ENCODE measurements at places on chromosomes 7 and 10.

DNA sequence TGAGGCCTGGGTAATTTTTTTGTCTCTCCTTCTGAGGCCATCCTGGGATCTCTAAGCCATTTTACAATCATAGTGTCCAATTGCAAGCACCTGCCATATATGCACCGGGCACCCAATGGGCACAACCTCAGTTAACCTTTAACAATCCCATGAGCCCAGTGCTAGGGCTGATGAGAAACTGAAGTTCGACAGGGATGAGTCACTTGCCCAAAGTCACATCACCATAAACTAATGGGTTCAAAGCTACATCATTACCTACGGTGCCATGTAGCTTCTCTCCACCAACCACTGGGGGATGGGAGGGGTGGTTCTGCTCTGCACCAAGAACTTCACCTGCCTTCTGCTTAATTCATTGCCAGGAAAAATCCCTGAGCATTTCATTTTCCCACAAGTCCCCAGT lies 95.8 kb upstream of the ZNF716 start:
- DNase-seq: no peak

DNA sequence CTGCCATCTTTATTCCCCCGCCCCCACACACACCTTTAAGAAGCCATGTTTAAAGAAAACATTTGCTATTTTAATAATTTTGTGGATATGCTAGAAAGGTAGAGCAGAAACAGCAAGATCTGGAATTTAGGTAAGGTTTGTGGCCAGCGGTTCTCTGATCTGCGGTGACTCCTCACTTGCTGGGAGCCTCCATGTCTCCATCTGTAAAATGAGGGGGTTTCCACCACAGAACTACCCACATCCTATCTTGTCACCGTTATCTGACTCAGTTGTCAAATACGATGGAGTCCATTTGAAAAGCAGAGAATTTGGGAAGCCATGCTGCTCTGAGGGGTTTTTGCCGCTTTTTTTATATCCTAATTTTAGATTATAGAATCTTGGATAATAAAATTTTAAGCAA lies 23.3 kb downstream of the MACC1 start:
- no peak for DNase-seq

- DNase-seq: no peak
Observed at GRCh38 chr7:101527844-101528667, 101.0 kb downstream of the MYL10 start.

DNA sequence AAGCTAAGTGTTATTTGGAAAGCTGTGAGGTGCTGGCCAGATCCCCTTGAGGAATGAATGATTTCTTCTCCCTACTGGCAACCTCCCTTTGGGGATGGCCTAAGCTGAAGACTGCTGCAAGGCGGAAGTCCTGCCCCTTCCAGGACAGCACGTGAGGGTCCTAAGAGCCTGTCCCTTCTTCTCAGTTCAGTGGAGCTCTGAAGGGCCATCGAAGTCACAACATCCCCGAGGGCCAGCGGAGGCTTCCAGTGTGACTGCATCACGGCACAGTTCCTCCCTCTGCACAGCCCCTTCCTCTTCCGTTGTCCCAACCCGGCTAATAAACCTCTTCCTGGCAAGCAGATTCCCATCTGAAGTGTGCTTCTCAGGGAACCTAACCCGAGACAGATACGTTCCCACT lies 43.7 kb downstream of the RNF32 start:
- DNase-seq: no peak

DNA sequence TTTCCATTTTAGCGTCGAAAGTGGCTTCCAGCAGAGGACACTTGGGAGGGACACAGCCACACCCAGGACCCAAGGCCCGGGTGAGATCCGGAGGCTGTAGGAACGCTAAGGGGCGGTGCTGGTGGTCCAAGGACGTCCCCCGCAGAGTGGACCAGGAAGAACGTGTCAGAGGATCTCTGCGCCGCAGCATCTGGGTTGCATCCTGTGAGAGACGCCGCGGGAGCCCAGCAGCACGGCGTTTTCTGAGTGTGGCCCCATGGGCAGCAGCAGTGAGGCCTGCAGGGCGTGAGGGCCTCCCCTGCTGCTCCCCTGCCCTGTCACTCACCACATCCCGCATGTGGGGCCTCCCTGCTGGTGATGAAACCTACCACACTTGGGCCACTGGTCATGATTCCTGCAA lies 40.5 kb upstream of the BNIP3 start:
- no peak for DNase-seq

DNA sequence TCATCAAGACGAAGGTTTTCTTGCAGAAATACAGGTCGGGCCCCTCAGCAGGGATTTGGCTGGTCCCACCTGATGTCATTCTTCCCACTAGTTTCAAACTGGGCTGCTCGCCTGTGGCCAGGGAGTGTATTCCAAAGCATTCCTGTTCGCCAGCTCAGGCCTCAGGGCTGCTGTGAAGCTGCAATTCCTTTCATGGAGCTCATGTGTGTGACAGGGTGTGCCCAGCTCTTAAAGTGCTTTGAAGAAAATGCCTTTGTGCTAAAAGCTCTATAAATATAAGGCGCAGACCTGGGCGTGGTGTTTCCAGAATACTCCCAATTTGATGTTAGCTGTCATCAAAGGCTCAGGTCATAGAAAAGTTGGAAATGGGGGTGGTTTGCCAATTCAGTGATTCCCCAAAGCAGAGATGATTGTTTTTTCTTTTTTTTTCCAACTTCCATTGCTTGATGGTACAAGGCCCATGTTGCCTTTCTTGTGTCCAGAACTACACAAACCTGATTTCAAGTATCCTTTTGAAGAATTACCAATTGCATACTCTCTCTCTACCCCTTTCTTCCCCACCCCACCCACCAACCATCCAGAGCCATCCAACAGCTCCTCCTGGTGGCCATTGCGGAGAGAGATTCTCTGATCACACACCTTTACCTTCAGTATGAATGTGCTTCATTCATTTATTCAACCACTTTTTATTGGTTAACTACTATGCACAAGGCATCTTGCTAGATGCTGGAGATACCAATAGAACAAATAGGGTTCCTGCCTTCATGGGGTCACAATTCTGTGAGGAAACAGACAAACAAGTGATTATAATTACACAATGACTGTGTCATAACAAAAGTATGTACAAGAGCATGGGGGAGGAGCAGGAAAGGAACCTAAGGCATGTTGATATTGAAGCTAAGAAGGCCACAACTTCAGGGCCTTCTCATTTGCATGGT lies 297.3 kb upstream of the LYZL1 start:
- peak; percentile 5 for DNase-seq

DNA sequence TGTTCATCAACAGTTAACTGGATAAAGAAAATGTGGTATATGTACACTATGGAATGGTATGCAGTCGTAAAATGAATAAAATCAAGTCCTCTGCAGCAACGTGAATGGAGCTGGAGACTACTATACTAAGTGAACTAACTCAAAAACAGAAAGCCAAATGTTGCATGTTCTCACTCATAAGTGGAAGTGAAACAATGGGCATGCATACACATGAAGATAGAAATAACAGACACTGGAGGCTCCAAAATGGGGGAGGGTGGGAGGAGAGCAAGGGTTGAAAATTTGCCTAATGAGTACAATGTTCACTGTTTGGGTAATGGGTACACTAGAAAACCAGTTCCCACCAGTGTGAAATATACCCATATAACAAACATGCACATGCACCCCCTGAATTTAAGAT lies 179.5 kb downstream of the ZWINT start:
- DNase-seq: no peak

DNA sequence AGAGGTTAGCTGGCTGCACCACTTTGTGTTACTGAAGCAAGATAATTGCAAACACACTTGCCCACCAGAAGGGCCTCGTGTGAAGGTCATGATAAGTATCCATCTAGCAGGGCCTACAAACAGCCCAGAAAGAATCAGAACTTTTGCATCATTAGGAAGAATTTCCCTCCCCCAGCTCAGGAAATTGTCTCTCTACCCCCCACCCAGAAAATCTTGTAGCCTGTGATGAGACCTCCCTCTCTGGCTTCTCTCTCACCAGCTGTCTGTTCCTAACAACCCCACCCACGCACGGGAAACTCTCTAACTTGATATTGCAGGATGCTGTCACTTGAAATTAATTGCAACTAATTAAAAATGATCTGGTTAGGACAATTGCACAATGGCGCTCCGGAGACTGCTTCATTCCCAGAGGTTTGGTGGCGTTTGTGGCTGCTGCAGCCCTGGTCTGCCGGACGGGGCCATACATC lies 34.5 kb downstream of the ZNF503 start:
- no peak for DNase-seq

GRCh38 chr10:27550823-27551222 lies 46.7 kb downstream of the RAB18 start:
- DNase-seq: no peak

DNA sequence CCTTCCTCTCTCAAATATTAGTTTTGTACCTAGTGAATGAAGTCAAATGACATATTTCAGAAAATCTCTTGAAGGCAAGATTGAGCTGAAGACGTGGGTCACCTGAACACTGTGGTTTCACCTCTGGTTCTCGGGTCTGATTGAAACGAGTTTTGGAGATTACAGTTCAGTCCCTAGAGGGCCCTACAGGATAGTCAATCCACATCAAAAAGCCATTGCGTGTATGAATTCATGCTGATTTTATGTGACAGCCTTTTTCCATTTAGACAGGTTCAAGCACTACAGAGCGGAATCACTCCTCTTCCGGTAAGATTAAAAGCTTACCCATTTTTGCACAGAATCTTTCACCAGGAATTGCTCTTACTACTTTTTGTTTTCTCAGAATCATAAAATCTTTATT lies 62.2 kb downstream of the VIM start:
- DNase-seq: no peak

DNA sequence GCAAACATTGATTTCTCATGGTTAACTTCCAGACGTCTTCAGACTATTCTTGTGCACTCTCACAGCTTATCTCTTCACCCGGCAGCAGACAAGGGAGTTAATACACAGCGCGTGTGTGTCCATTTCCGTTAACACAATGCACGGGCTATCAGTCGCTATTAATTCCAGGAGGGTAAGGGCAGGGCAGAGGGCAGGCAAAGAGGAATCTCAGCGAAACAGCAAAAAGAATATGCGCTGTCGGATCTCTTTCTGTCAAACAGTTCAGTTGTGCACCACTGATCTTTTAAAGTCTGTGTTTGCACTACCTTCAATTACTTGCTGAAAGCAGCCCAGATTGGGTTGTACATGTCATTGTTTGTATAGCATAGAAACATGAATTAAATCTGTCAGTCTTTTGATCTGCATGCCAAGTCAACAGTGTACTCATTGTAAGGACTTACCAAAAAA lies 41.1 kb upstream of the CABCOCO1 start:
- DNase-seq: no peak

DNA sequence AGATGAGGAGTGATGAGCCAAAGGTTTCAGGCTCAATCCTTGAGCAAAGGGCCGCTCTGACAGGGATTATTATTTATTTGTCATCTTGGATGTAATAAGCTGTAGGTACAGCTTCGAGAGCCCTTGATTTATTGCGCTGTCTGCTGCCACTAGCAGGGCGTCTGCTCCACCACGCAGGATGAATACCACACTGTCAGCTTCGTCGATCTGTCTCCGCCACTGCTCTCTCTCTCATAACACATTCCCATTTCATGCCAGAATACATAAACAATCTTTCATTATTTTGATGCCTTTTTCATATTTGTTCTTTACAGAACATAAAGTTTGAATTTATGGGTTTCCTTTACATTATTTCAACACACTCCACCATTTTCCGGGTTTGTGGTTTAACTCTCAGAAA lies 276.6 kb downstream of the LRMDA start:
- no peak for DNase-seq

DNA sequence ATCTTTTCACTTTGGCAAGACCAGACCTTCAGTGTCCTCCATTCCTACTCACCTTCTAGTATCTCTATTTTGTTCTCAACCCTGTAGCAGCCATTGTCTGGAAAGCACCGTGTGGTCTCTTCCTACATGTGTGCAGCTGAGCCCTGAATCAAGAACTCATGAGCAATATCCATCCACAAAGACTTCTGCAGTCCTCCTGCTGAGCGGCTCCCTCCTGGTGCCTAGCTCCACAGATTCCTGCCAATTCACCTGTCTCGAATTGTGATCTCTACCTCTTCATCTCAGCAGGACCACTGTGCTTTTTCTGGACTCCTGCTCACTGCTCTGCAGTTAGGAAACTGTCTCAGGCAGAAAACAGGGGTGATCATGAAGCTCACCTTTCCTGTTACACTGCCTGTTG lies 118.8 kb downstream of the RELN start:
- DNase-seq: no peak

DNA sequence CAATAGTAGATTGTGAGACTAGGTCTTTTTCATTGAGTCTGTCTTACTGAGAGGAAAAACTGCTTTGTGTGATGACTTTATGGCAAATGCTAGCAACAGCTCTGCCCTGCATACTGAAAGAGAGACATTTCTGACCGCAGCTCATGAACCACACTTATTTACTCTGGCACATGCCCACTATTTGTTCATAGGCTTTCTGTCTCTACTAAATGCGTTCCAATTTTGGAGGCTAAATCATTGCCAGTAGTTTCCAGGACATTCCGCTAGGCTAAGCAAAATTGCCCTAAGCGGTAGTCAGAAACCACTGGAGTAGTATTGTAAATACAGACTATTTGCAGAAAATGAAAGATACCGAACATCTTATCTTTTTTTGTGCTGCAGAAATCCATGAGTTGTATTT lies 55.6 kb upstream of the DLX6 start:
- DNase-seq: no peak

All from T follicular helper cell (primary cell).